ENCODE measurements at places on chromosomes 11 and 22.

GRCh38 chr11:61701242-61701886 is 21.2 kb downstream of the DAGLA start:
- peak; percentile 42 for DNase-seq

DNA sequence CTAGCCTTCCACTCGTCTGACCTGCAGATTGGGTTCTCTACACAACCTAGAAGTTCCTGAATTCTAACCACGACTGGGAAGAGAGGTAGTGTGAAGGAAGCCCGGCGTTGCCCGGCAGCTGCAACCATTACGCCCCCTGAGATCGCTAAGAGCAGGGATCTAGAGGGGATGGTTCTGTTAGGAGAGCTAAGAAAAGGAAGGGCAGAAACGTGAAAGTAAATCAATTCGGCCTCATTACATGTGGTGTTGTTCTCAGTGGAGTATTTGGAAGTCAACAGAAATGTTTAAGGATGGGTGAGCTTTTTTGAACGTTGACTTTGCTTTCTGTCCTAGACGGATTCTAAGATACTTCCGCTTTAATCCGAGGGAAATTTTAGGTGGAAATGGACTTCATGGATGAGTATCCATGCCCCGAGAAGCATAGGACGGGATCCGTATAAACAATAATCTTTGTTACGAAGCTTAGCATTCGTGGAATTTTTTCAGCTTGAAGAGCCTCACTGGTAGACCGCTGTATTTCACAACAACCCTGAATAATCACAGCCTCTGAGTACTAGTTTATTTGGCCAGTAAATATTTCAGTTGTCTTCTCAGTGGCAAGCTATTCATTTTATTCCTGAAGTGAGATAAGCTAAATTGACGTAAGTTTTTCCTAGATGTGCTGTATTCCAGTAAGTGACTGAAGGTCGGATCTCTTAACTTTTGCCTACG is 629 bp downstream of the ATP5MG start:
- DNase-seq, result no peak

DNA sequence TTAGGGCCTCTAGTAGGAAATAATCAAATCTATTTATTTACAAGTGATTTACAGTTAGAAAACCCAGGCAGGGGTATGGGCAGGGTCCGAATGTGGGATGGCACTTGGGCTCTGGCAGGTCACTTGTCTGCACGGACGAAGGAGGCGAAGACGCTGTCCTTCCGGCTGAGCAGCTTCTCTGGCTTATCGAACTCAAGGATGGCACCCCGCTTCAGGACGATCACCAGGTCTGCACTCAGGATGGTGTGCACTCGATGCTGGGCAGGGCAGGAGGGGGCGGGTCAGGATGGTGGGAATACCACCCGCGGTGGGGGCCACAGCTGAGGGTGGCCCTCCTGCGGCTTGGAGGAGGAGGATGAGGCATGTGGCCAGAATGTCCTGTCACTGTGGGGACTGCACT is 4.4 kb upstream of the KCNJ11 start:
- no peak for DNase-seq

DNA sequence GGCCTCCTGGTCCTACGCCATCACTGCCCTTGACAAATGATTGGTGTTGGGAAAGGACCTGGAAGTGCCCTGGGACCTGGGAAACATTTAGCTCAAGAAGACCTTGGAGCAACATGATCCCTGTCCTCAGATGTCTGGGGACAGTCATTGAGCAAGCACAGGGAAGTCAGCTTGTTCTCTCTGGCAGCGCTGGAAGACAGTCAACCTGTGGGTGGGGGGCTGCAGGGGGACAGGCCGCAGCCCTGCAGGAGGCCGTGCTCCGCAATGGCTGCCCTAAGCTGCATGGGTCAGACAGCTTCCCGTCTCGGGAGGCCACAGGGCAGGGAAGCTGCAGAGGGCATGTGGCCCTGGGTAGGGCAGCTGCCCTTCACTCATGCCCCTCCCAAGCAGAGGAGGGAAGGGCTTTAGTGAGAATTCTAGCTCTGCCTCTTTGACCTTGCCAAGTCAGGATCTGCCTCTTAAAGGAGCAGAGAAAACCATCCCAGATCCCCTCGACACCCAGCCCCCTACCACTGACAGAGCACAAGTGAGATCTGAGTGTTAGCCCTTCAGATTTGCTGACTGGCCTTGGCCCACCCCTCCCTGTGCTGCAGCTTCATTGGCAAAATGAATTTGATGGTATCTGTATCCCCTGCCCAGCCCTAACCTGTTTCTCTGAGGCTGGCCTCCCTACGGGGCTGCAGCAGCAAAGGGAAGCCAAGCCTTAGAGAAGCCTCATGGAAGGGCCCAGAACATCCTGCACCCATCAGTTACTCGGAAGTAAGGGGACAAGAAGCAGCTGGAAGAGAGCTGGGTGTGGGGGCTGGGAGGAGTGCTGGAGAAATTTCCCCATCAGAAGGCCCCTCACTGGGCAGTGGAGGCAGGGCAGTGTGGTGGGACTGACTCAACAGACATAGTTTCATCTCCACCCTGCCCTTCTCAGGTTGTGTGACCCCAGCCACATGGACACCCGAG is 6.2 kb upstream of the SREBF2 start:
- DNase-seq, result no peak

- no peak for DNase-seq
Measured at GRCh38 chr11:798093-798713, at the start of gene SLC25A22. Gene SLC25A22 (minus strand): TSS chr11:798281. CDS start chr11:795006, 3,275 bp downstream.

DNA sequence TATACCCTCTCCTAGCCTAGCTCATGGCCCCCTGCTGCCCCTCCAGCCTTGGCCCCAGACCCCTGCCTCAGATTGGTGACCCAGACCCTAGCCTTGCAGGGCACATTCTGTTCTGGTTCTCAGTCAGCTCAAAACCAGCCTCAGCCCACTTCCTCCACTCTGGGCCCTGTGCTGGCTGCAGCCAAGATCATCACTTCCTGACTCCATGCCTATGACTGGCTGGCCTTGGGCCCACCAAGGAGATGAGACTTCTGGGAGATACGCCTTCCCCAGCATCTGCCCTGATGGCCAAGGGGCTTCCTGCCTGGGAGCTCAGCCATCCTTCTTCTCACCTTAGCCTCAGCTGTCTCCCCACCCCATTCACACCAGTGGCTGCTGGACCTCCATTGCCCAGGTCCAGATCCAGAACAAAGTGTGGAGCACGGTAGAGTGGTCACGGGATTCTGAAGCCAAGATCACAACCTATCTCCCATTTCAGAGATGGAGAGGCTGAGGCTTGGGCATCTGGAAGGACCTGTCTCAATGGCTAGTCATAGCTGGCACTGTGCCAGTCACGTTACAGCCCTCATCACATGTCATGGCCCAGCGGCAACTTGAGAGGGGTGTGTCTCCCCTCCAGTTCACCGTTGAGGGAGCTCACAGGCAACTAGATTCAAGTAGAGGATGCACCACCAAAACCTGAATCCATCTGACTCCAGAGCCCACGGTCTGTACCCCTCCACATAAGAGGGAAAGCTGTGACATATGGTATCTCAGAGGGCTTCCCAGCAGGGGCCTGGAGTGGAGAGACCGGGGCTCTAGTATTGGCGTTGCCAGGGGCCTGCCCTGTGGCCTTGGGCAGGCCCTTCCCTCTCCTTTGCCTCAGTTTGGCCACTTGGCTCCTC is 43.0 kb upstream of the KLHL35 start:
- peak; percentile 88 for DNase-seq

- DNase-seq, result no peak
Measured at GRCh38 chr22:38724926-38725571, 19.3 kb downstream of the GTPBP1 start.

- no peak for DNase-seq
Measured at GRCh38 chr22:31448382-31448781, 41.3 kb downstream of the EIF4ENIF1 start.

- DNase-seq, result no peak
Measured at GRCh38 chr11:128505449-128506065, 81.8 kb downstream of the ETS1 start.

DNA sequence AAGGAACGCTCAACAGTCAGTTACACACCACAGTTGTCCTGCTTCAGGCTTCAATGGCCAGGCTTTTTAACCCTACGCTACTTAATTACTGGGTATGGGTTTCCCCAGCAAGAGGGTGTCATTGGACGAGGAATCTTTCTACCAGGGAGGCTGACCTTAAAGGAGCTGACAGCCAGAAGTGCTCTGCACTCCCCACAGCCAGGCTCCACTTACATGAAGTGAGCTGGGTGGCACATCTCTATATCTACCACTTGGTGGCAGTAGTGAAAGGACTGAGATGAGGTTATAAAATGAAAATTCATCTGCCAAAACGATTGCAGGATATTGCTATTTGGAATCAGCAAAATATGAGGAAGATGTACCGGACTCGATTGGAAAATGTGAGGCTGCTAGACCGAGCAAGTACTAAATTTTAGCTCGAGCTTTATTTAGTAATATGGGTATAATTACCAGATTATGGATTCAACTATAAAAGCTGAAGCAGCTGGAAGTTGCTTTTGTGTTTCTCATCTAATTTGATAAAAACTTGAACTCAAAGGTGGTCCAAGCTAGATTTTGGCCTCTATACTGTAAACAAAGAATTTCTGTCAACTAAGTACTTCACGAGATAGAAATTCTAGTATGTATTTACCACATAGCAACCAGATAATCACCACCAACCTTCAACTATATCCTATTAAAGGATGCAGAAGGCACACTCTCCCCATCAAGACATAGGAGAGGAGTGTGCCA is 53.9 kb upstream of the CEP126 start:
- DNase-seq, result no peak

DNA sequence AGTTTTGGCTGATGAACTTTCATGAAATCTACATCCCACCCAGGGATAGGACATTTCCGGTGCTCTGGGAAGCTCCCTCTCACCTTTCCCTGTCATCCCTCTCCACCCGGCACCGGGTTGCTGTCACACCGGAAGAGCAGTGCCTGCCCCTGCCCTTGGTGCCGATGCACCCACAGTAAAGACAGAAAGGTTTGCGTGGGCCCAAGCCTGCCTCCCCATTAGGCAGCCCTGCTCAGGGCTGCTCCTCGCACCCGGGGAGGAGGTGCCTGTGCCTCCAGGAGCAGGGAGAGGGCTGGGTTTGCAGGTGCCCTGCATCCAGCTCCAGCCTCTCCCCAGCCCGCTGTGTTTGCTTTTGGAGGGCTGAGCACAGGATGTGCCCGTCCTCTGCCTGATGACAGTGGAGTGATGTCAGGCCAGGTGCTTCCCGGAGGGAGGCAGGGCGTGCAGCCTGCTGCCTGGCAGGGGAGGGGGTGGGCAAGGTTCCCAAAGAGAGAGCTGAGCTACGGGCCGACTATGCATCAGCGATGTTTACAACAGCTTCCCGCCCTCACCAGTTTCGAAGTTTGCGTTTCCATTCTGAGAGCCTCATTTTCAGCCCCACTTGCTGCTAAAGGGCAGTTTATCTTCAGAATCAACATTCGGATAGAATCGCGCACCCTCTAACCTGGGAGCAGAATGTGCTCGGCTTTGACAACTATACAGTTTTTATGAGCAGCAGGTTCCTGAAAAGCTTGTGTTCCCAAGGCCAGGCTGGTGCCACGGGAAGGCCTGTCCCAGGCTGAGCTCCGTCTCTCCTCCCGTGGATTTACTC is 83.2 kb upstream of the CLDN5 start:
- peak; percentile 33 for DNase-seq

DNA sequence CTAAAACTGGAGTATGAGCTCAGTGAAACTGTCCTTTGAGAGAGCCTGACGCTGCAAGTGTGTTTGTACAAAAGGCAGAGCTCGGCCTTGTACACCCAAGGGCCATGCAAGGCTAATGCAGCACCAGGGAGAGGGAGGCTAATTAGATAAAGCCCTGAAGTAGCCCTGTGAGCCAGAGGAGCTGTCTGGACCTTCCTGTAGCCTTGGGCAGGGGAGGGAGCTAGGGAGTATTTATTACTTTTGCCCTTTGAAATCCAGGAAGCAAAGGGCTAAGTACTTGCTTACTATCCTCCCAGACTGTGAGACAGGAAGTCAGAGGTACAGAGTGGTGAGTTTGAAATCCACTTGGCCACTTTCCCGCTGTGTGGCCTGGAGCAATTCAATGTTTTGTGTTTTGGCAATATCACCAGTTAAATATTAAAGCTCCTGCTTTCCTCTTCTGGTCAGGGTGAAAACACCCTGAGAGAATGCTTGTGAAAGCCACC is 10.2 kb upstream of the LDHA start:
- no peak for DNase-seq

GRCh38 chr22:49770547-49771265 is 57.0 kb downstream of the BRD1 start:
- DNase-seq, result no peak
